ENCODE measurements at places on chromosomes 11 and 22.

DNA sequence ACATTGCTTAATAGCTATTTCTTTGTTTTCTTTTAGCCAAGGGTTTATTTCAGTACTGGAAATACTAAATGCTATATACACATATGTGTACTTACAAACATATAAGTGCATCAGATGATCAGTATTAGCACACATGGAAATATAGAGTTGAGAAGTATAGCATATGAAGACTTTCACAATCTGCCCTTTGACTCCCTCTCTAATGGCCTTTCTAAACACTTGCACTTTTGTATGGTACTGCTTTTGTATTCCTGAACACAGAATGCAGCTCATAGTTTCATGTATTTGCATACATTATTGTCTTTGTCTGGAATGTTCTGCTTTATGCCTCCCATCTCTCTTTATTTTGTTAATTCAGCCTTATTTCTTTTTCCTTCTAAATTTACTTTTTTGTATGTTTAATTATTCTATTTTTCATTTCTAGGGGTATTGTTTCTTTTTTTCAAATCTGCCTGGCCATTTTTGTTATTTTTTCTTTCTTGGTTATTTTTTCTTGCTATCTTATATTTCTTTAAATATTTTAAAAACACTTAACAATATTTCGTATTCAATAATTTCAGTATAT is 28.8 kb downstream of the ACER3 start:
- DNase-seq: no peak

DNA sequence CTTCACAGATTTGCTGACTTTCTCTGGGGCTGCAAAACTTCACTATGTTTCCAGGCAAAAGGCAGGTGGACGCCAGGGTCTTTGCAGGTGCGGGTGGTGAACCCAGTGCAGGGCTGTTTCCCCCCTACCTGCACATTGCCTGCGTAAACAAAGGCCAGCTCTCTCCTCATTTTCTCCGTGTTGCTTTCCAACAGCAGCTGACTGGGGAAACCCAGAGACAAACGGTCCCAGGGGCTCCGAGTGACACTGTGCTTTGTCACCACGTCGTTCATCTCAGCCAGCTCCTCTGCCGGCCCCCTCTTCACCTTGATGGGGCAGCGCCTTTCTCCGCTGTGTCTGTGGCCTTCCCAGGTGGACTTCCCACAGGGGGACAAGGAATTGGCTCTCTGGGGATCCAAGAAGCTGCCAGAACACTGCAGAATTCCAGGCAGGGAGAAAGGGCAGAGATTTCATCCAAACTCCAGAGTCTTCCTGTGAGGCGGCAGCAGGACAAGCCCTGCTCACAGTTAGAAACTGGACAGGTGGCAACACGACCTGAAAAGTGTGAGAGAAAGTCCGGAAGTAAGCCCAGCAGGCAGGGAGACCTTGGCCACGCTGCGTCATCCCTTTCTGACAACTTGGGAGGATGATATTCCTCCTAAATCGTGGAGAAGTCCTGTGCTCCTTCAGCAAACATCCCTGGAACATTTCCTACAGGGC is 1493.7 kb downstream of the TBC1D22A start:
- no peak for DNase-seq

- no peak for DNase-seq
These were observed 6.5 kb upstream of the BATF2 start for GRCh38 chr11:65003282-65003681.

GRCh38 chr11:33320016-33320813 is 63.0 kb downstream of the HIPK3 start:
- DNase-seq: no peak

- DNase-seq: no peak
These were observed 519.8 kb downstream of the BRD1 start for GRCh38 chr22:49307870-49308269.

- DNase-seq: no peak
These were observed 310.2 kb downstream of the DLG2 start for GRCh38 chr11:85316967-85317366.

DNA sequence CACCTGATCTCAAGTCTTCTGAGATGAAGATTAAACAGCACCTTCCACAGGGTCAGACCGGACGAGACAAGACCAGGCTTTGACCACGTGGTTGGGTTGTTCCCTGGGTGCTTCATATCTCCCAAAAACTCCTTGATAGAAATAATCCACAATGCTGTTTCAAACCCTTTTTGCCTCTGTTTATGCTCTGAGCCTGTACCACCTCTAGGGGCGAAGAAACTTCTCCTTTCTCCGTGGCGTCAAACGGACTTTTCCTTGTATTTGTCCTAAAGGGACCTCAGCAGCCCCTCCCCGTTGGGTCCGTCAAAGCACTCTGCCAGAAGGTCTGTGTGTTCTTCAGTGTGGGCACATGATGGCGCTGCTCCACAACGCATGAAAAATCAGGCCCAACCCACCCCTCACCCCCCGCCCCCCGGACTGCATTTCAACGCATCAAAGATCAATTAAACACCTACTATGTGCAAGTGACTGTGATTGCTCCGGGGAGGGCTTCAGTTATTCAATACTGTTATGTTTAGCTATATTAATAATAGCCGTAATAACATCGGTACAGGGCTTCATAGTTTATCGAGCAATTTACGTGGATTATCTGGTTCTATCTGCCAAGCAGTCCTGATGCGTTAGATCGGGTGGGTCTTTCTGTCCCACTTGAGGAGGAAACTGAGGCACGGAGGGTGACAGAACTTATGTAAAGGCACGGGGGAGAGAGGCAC is 17.3 kb upstream of the EIF3D start:
- DNase-seq: no peak

DNA sequence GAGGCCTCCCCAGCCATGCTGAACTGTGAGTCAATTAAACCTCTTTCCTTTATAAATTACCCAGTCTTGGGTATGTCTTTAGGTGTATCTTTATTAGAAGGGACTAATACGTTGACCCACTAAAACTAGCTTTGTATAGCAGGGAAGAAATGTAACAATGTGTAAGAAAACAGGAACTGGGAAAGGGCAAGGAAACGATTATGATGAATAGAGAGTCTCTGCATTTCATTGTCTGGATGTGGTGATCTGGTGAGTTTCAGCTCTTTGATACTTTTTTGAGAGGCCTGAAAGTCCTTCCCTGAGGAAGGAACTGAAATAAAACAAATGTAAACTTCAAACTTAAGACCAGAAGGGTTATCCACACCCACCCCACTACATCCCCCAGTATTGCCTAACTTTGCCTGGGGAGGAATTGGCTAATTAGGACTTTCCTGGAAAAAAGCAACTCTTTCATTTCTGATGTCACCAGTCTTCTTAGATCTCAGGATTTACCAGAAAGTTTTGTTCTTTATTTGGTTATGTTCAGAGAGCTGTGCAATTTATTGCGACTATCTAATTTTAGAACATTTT is 119.0 kb downstream of the LDLRAD3 start:
- no peak for DNase-seq

GRCh38 chr11:28521075-28521474 is 412.9 kb downstream of the METTL15 start:
- no peak for DNase-seq

DNA sequence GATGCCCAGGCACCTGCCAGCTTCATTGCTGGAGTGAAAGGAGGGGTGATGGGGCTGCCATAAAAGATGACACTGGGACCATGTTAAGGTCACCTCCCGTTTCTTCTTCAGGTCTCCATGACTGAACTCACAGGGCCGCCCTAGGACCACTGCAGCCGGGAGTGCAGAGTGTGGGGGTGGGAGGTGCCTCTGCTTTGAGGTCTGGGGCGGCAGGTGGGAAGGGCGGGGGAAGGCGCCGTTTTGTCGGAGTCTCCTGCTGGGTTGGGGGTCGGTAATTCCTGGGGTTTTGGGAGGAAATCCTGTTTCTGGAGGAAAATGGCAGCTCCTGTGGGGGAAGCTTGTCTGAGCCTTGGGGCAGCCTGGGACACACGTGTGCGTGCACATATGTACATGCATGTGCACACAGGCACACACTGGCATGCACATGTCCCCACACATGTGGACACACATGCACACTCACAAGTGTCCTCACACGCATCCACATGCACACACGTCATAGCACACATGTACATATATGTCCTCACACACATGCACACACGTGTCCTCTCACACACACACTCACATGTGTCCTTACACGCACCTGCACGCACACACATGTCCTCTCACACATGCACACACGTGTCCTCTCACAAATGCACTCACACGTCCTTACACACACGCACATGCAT is 990.9 kb downstream of the BRD1 start:
- DNase-seq: no peak

DNA sequence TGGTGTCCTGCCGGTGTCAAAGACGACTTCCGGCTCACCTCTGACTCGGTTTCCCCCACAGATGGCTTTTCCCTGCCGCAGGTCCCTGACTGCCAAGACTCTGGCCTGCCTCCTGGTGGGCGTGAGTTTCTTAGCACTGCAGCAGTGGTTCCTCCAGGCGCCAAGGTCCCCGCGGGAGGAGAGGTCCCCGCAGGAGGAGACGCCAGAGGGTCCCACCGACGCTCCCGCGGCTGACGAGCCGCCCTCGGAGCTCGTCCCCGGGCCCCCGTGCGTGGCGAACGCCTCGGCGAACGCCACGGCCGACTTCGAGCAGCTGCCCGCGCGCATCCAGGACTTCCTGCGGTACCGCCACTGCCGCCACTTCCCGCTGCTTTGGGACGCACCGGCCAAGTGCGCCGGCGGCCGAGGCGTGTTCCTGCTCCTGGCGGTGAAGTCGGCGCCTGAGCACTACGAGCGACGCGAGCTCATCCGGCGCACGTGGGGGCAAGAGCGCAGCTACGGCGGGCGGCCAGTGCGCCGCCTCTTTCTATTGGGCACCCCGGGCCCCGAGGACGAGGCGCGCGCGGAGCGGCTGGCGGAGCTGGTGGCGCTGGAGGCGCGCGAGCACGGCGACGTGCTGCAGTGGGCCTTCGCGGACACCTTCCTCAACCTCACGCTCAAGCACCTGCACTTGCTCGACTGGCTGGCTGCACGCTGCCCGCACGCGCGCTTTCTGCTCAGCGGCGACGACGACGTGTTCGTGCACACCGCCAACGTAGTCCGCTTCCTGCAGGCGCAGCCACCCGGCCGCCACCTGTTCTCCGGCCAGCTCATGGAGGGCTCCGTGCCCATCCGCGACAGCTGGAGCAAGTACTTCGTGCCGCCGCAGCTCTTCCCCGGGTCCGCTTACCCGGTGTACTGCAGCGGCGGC is 5.5 kb downstream of the B3GNT6 start:
- no peak for DNase-seq

DNA sequence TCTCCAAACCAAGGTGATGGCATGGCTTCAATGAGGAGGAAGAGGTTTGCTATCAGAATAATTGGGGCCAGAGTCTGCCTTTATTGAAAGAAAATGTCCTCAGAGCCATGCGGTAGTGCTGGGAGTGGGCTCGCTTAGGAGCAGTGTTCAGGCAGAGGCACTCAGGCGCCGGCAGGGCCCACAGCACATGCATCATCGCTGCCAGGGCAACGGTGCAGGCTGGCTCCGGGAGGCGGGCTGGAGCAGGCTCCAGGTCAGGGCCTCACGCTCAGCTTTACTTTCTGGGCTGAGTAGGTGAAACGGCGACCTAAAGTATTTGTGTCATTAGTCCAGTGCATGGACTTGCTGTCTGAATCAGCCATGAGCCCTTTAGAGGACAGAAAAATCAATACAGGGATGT is 169.9 kb upstream of the CCDC90B start:
- no peak for DNase-seq

DNA sequence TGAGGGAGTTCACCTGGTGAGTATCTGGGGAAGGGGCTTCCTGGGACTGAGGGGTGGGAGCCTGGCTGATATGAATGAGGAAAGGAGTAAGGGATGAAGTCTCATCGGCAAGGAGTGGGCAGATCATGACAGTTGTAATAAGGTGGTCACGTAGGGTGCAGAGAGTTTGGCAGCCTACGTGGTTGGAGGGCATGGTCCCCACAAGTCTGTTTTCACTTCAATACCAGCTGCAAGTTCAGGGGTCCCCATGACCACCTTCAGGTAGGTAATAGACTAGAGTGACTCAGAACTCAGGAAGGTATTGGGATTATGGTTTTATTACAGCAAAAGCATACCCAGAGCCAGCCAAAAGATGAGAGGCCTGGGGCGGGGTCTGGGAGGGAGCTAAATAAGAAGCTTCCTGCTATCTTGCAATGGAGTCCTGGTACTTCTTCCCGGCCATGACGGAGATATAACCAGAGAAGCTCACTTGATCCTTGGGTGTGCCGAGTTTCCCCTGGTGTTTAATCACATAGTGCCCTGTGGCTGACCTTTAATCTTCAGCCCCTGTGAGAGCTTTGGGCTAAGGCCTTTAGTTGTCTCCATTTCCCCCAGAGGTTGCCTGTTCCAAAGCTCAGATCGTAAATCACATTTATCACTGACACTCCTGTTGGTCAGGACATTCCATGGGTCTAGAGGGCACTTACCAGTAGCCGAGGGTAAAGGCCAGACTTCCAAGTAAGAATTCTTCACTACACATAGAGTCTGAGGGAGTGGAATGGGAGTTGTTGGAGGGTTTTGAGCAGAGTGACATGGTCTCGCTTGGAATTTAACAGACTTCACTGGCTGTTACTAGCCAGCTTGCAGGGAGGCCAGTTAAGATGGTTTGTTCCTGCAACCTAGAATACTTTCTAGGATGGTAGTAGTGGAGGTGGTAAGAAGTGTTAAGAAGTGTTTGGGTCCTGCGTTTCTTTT is 9.1 kb downstream of the SLC3A2 start:
- no peak for DNase-seq

GRCh38 chr11:92267968-92268367 is 43.4 kb downstream of the FAT3 start:
- no peak for DNase-seq

DNA sequence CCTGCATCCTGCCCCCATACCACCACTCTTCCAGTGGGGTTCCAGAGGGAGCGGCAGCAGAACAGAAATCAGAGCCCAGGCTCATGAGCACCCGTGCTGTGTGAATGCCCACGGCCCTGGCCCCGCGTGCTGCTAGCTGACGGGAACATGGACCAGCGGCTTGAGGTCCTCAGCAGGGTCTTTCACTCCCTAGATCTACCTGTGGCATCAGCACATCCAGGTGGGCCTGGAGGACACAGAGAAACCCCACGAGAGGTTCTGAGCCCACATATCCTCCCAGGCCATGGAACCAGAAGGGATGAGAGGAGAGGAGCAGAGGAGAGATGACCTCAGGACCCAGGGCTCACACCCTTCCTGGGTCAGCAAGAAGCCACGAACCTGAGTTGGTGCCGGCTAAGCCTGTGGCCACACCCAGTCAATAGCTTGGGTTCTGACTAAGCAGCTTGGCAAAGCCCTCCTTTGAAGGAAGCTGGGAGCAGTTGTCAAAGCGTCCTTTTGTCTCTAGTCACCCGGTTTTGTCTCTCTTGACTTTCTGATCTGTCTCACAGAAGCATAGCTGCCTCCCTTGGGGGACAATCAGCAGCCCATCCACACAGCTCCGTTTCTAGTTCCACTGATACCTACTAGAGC is 89.3 kb upstream of the LMO1 start:
- DNase-seq: peak; percentile 63

DNA sequence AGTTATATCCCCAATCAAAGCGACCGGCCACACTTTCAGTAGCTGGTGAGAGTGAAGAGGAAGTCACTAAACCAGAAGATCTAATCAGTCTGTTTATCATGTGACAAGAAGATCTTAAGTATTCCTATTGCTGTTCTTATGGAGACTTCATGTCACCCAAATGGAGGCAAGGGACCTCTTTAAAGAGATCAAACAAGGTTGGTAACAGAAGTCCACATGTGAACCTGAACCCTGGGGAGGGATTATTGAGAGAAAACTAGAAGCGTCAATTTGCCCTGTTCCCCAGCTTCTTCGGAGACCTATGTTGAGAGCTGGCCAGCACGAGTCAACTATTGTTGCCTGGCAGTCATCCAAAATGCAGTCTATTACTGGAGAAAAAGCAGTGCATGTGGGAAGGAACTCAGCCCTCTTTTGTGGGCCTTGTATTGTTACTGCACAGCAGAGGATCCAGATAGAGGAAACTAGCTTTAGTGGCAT is 76.9 kb upstream of the CTSC start:
- no peak for DNase-seq

- no peak for DNase-seq
These were observed 32.0 kb downstream of the GUCY1A2 start for GRCh38 chr11:106986261-106986660.
